SK-N-SH (cell line): ENCODE measurements at places on chromosomes 13 and 19. TPM values are rescaled to one million over a fixed set of nuclear protein-coding genes. Genes with fewer than 3 reads are reported as not detected.
A peak's percentile ranks its signal among the peaks of the same experiment; 100 is the strongest.

DNA sequence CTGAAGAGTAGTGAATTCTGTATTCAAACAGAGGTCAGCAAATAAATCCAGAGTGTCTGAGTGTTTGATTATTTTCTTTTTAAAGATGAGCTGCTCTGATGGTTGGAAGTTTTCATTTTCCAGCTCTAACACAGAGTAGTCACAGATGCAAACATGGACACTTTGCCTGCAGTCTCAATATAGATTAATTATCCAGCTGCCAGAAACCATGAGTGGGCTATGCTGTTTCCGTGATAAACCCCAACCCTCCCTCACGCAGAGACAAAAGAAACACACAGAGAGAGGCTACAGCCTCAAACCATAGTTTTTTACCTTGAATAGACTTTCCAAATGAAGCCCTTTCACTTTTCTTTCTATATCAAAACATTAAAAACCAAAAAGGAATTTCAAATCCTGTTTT, 884.7 kb downstream of the DIAPH3 start:
- no peaks in the 10 kb centered on the region for H3K27me3 ChIP-seq
- peak; percentile 29 for DNase-seq
- no peak overlapping the region for H3K4me3 ChIP-seq
- no peaks in the 10 kb centered on the region for H3K36me3 ChIP-seq

- no peaks in the 10 kb centered on the region for H3K4me1 ChIP-seq
- H3K27me3 ChIP-seq, result no peaks in the 10 kb centered on the region
- H3K36me3 ChIP-seq, result no peaks in the 10 kb centered on the region
- H3K27ac ChIP-seq, result peak overlapping the region; percentile 100
Observed at GRCh38 chr13:74554569-74555275, 420.5 kb upstream of the KLF12 start.

DNA sequence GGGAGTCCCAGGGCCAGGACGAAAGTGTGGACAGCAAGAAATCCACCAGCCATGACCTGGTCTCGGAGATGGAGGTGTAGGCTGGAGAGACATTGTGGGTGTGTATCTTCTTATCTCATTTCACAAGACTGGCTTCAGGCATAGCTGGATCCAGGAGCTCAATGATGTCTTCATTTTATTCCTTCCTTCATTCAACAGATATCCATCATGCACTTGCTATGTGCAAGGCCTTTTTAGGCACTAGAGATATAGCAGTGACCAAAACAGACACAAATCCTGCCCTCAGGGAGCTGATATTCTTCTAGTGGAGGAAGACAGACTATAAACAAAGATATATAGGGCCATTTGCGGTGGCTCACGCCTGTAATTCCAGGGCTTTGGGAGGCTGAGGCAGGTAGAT, 7.4 kb upstream of the DHX34 start:
- H3K27me3 ChIP-seq, result no peaks in the 10 kb centered on the region
- no peak overlapping the region for H3K4me3 ChIP-seq

DNA sequence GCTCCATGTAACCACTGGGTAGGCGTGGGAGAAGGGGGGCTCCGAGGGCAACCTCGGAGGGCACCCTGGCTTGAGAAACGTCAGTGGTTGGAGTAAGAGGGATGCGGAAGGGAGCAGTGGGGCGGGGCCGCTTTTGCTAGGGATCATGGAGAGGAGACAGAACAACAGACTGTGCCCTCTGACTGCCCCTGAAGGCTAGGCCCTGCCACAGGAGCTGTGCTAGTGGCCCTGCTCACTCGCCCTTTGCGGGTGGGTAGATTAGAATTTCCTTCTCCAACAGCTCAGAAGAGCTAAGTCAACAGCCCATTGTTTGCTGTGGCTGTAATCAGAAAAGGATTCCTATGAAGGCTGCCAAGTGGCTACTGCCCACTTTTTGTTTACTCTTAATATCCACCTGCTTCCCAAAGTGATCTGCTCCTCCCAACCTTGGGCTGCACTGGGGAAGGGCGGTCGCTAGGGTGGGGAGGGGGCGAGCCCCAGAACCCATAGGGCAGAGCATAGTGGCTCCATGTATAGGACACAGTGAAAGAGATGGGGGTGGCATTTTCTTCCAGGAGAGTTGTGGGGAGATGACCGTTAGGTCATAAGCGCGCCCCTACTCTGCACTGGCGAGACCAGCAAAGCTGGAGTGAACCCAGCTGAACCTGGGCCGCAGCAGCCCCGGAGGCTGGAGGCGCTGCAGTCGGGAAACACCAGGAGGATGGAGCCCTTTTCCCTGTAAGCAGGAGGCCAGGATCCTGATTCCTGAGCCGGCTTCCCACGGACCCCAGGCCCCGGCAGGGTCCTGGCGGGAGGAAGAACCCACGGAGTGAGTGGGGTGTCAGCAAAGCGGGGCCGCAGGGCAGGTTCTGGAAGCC, 1.9 kb upstream of the C1QTNF9 start:
- peaks cover 2% of the 10 kb centered on the region; the same call in 1 of the 2 replicates for H3K36me3 ChIP-seq
- no peak overlapping the region for H3K27ac ChIP-seq
- DNase-seq, result no peak

DNA sequence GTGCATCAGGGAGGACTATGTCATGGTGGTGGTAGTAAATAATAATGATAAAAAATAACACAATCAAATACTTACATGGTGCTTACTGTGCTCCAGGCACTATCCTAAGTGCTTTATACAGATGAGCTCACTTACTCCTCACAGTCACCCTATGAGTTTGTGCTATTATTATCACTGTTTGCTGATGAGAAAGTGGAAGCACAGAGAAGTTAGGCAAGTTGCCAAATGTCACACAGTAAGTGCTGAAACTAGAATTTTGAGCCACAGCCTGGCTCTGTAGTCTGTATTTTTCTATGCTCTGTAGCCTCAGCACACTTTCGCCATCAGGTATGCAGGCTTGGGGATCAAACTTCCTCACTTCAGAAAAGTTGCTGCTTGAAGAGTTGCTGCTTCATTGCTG, 46.6 kb downstream of the HTR2A start:
- no peaks in the 10 kb centered on the region; the same call in none of the 2 replicates for H3K4me1 ChIP-seq
- H3K4me3 ChIP-seq, result no peak overlapping the region
- no peak for DNase-seq
- H3K27ac ChIP-seq, result no peak overlapping the region
- no peaks in the 10 kb centered on the region for H3K36me3 ChIP-seq

DNA sequence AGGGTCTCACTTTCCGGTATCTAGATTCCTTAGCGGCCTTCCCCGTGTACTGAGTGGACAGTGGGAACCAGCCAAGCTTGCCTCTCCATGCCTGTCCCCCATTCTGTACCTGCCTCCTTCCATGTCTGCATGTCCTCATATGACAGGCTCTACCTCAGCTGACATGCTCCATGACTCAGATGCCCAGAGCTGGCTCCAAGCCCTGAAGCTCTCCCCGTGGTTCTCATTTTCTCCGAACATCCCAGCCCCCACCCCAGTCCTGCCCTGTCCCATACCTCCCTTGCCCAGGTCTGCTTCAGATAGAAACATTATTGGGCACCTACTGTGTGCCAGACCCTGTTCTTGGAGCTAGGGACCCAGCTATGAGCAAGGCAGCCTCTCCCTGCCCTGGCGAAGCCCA, 17.1 kb upstream of the SHFL start:
- H3K4me3 ChIP-seq, result no peak overlapping the region
- no peak overlapping the region for H3K27ac ChIP-seq
- no peak for DNase-seq
- H3K36me3 ChIP-seq, result no peaks in the 10 kb centered on the region
- peaks cover 27% of the 10 kb centered on the region for H3K27me3 ChIP-seq

DNA sequence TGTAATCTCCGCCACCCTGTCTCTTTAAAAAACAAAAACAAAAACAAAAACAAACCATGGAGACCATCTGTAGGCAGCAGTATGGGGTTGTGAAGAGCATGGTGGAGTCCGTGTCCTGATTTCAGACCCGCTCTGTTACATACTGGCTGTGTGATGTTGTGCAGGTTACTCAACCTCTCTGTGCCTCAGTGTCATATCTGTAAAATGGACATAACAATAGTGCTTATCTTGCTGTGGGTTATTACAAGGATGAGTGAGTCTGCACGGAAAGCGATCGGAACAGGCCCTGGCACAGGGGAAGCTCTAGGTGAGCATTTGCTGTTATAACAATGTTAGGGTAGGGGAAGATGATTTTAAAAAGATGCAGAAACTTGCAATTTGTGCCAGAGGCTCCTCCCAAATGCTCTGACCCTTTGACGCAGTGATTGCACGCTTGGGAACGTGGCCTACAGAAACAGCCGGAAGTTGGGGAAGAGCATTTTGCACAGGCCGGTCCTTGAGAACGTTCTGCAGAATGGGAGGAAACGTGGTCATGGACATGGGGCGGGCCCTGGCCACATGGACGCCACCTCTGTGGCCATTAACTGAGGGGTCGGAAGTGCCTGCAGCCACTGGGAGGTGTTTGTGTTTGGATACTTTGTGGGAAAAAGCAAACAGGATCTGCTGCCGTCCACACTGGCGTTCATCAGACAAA, 15.7 kb upstream of the SELENOW start:
- H3K4me1 ChIP-seq, result no peaks in the 10 kb centered on the region
- H3K27ac ChIP-seq, result no peak overlapping the region
- no peaks in the 10 kb centered on the region for H3K27me3 ChIP-seq
- H3K36me3 ChIP-seq, result peaks cover 11% of the 10 kb centered on the region; the same call in 1 of the 2 replicates
- DNase-seq, result no peak
- H3K4me3 ChIP-seq, result no peak overlapping the region

- H3K36me3 ChIP-seq, result no peaks in the 10 kb centered on the region
- H3K27ac ChIP-seq, result no peak overlapping the region; the same call in 1 of the 2 replicates
- no peak for DNase-seq
- no peak overlapping the region for H3K4me3 ChIP-seq
Observed at GRCh38 chr13:31208559-31209122, 8.9 kb downstream of the B3GLCT start.

Gene PLPP2
- 27.3 and 33.6 TPM in 2 replicates for polyA plus RNA-seq

Gene URAD
- polyA plus RNA-seq, result not detected in 2 replicates

Gene DCUN1D2
- polyA plus RNA-seq, result 11.0 and 13.0 TPM in 2 replicates

Gene EBI3
- 3.6 and 3.7 TPM in 2 replicates for polyA plus RNA-seq
